ENCODE measurements at places on chromosomes 12 and 14.

- DNase-seq, result no peak
Observed at GRCh38 chr12:33654313-33654712, 214.7 kb upstream of the SYT10 start.

GRCh38 chr12:53659571-53659981, 16.3 kb downstream of the ATP5MC2 start:
- DNase-seq, result no peak

DNA sequence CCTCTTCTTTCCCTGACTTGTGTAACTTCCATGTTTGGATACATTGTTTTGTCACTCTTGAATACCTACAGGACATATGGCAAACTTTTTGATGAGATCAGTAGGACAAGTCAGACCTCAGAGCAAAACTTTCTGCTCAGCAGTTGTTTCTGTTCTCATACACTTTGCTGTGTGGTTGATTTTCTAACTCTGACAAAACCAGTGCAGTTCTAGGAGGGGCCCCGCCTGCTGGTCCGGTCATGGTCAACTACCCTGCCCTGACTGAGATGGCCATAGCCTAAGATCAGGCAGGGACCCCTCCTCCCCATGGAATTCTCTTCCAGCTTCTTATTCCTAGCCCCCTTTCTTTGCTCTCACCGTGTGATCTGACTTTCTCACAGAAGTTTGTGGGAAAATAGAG, 92.8 kb downstream of the OTOGL start:
- no peak for DNase-seq

GRCh38 chr12:94631058-94631457, 19.3 kb downstream of the TMCC3 start:
- no peak for DNase-seq

DNA sequence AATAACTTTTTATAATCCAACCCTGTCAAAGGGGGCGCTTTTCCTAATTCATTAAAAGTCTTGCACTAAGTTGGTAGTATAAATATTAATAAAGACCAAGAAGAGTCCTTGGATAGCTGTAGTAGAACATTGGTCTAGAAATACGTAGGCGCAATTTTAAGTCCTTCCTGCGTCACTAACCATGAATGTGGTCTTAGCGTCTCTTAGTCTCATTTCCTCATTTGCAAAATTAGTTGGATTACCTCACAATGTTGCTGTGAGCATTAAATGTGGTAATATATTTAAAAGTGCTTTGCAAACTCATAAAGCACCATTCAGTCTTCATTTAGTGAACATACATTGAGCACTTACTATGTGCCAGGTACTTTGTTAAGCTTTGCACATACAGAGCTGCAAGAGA, 149.7 kb downstream of the AEBP2 start:
- peak; percentile 73 for DNase-seq

GRCh38 chr12:52148464-52149181, 43.2 kb downstream of the KRT80 start:
- no peak for DNase-seq

GRCh38 chr12:6093764-6094163, 30.7 kb downstream of the VWF start:
- DNase-seq, result no peak

- DNase-seq, result peak; percentile 32
Observed at GRCh38 chr12:94012590-94012989, 135.8 kb upstream of the PLXNC1 start.

DNA sequence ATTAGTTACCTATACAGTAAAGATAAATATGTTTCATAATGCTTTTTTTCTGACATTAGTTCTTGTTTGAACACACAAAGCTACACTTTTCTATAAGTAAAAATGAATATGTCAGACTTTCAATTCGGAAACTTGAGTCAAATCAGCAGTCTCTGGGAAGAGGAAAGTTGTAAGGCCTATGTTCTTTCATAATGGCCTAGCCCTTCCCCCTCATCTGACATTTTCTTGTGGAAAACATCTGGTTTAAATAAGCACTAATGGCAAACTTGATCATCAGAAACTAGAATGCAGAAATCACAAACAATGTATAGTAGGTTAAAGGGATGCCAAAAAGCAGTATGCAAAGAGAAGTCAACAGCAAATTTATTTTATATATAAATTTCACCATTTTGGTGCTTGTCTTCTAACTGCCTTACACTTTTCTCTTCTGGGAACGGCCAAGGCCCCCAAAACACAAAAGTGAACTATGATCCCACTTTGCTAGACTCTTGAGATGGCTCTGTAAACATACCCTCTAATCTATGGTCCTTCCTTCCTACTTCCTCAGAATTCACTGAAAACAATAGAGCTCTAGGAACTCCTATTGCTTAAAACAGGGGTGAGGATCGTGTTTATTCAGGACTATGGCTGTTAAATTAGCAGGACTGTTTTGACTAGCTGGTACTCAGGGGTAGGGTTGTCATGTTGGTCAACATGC, 444.1 kb downstream of the RAD51B start:
- no peak for DNase-seq

- DNase-seq, result no peak
Observed at GRCh38 chr12:25585021-25585523, 32.0 kb upstream of the LMNTD1 start.

- DNase-seq, result no peak
Observed at GRCh38 chr14:79829405-79830166, 381.7 kb downstream of the DIO2 start.
